ENCODE measurements at places on chromosomes 5 and 9.
A peak's percentile ranks its signal among the peaks of the same experiment; 100 is the strongest.

DNA sequence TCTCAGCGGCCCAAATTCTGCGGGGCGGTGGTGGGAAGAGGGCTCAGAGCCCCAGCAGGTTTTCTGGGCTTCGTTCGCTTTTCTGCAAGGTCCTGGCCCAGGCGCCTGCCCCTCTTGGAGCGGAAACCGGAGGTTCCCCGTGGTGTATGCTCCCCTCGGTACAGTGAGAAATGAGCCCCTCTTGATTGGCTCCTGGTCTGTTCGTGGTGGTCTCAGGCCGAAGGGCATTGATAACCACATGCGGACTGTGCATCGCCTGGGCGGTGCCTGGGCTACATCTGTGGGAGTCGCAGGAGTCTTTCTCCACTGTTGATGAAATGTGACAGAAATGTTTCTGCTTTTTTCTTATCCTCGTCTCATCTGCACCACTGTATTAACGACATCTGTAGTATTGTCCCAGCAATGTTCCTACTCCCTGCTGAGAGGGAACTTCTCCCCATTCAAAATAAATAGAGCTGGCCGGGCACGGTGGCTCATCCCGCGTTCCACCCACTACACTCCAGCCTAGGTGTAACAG is 682 bp downstream of the MAN1B1 start:
- DNase-seq = peak; percentile 74

GRCh38 chr5:74390306-74390637 is 250.3 kb downstream of the ENC1 start:
- no peak for DNase-seq

- peak; percentile 52 for DNase-seq
Measured at GRCh38 chr5:123512611-123513461, 859 bp downstream of the CSNK1G3 start.

GRCh38 chr5:61991430-61991829 is 314.6 kb upstream of the KIF2A start:
- no peak for DNase-seq

GRCh38 chr5:142845402-142845921 is 75.3 kb downstream of the ARHGAP26 start:
- DNase-seq = peak; percentile 56

DNA sequence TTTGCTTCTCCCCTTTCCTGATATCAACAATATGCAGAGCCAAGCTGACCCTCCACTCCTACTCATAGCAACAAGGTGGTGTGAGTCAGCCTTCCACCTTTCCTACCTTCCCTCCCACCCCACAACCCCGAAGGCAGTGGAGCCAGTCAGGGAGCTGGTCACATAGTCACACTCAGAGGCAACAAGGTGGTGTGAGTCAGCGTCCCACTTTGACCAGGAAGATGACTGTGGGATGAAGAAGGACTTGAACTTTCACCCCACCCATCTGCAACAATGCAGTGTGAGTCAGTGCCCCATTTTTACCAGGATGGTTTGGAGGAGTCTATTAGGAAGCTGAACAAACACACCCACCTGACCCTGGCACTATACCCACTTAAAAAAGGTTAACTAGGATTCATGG is 30.1 kb upstream of the ZNF782 start:
- no peak for DNase-seq

- no peak for DNase-seq
Measured at GRCh38 chr5:20353499-20353898, 365.5 kb upstream of the CDH18 start.

- DNase-seq = no peak
Measured at GRCh38 chr5:19866090-19866450, 121.9 kb downstream of the CDH18 start.

GRCh38 chr5:16750445-16750844 is 133.6 kb upstream of the RETREG1 start:
- DNase-seq = no peak

GRCh38 chr5:161676103-161676502 is 9.4 kb upstream of the GABRA6 start:
- DNase-seq = peak; percentile 12

GRCh38 chr5:140118302-140118936 is 4.5 kb downstream of the PURA start:
- DNase-seq = no peak

DNA sequence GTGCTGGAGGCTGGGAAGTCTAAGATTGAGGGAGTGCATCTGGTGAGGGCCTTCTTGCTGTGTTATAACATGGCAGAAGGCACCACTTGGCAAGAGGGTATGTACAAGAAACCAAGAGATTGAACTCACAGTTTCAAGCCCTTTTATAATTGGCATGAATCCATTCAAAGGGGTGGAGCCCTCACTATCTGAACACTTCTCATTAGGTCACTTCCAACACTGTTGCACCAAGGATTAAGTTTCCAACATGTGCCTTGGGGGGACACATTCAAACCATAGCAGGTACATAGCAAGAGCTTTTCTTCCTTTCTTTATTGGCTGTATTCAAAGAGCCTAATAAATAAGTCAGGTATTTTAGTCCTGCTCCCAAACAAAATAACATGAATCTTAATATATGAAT is 62.7 kb downstream of the PRELID2 start:
- no peak for DNase-seq

GRCh38 chr9:87435189-87435880 is 62.3 kb upstream of the DAPK1 start:
- DNase-seq = no peak

- DNase-seq = peak; percentile 64
Measured at GRCh38 chr5:34474573-34475021, 181.5 kb upstream of the RAI14 start.

- DNase-seq = no peak
Measured at GRCh38 chr5:167633114-167633513, 658.3 kb upstream of the WWC1 start.

GRCh38 chr9:122106576-122106975 is 13.5 kb upstream of the TTLL11 start:
- DNase-seq = no peak

DNA sequence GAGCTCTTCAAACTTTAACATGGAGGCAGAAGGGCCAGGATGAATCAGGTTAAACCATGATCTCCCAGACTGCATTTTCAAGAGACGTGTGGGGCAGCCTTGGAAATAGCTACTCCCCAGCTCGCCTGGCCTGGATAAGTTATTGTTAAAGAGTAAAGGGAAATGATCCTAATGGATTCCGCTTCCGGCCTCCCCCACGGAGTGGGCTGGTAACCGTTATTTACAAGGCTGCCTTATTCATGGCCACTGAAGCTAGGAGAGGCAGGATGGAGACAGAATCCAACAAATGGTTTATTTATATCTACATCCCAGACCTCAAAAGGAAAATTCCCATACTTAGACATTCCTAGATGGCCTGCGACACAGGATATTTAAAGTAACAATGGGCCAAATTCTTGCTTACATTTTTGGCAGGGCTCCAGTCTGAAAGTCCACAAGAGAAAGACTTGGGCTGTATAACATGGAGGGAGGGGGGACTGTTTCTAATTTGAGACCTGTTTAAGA is 27.9 kb downstream of the SPRY4 start:
- no peak for DNase-seq

DNA sequence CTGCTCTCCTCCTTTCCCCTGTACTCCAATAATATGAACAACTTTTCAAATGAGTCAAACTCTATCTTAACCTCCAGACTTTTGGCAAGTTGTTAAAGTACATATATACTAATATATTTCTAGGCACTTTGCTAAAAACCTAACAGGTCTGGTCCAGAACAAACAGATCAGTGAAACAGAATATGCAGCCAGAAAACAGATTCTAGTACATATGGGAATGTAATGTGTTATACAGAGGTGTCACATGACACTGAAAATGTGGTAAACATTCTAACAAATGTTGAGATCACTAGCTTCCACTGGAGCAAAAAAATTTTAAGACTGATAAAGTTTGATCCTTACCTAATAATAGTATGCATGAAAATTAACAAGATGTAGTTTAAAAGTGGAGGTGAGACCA is 136.9 kb downstream of the OR2K2 start:
- DNase-seq = no peak

DNA sequence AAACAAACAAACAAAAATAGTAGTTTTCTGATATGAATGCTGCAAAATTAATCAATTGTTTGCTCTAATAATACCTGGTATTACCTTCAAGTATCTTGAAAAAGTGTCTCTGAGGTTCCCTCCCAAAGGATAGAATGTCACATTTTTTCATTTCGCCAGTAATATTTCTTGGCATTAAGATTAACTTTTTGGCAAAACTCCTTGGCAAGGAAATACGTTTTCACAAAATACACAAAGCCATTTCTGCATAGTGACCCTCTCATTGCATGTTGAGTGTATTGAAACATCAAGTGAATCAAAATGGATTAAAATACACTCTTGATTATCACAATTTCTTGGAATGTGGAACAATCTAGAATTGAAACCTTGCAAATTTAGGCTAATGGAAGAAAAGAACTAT is 230.5 kb downstream of the ATPSCKMT start:
- DNase-seq = no peak

DNA sequence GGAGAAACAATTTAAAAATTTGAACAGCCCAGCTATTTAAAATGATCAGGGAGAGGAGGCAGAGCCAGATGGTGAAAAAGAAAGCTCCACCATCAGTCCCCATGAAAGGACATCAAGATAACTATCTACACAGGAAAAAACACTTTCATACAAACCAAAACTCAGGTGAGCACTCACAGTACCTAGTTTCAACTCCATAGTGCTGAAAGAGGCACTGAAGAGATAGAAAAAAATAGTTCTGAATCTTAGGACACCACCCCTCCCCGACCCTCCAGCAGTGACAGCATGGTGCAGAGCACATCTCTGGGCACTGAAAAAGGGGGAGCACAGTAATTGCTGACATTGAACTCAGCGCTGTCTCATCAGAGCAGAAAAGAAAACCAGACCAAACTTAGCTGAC is 732.9 kb downstream of the CETN3 start:
- no peak for DNase-seq

DNA sequence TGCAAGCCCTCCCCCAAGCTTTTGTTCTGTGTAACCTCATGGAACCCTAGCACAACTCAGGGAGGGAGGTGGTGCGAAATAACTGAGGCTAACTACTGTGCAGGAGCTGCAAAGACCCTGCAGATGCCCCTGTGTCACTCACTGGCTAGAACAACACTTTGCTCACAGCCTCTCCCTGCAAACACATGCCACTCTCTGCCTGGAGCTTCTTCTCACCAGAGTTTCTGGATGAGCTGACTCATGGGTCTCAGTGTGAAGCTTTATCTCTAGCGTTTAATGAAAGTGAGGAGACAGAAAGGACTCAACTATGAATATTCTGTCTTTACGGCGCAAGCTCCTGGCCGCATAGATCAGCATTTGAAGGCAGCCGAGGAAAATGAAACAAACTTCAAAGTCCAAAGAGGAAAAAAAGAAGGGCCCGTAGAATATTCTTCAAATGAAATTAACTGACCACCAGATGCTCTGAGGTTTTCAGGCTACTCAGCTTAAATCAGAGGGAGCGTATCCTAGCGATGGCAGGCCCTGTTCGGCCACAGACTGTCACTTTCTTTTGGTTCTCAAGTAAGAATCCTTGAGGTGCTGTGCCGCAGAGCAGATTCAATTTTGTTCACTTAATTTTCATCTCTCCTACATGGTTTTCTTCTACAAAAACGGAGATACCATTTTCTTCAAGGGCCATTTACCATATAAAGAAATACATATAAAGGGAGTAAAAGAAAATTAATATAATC is 77.7 kb upstream of the TAS2R1 start:
- no peak for DNase-seq

DNA sequence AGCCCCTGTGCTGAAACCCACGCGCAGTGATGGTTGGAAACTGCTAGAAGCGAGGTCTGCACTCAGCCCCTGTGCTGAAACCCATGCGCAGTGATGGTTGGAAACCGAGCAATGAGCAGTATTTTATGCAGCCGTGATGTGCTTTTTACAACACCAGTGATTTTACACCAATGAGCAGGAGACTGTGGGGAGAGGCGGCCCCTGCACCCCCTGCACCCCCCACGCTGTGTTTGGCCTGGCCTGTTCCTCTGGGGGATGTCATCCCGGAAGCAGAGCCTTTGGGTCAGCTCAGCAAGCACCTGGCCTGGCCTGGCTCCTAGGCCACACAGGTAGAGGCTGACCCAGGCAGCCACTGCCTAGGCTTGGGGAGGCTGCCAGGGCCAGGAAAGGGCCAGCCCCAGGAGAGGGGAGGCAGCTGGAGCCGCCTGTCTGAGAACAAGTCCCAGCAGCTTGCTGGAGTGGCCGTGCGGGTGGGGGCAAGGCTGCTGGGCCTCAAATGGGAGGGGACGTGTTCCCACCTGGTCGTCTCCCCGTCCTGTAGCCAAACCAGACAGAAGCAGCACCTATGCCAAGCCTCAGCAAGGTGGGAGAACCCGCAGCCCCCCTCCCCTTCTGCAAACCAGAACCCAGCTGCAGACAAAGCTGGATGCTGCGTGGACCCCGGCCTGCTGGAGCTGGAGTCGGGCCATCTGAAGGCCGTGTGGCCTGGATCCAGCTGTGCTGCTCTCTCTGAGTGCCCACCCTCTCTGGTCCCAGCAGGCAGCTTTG is 46.8 kb downstream of the DBH start:
- DNase-seq = no peak

GRCh38 chr5:81235287-81236072 is 2.4 kb downstream of the CKMT2 start:
- DNase-seq = no peak

DNA sequence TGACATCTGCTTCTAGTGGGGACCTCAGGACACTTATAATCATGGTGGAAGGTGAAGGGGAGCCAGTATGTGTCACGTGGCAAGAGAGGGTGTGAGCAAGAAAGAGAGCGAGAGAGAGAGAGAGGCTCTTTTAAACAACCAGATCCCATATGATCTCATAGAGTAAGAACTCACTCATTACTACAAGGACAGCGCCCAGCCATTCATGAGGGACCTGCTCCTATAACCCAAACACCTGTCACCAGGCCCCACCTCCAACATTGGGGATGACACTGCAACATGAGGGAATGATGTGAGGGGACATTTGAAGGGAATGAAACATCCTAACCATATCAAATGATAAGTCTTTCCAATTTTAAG is 427.5 kb downstream of the EFNA5 start:
- DNase-seq = no peak

DNA sequence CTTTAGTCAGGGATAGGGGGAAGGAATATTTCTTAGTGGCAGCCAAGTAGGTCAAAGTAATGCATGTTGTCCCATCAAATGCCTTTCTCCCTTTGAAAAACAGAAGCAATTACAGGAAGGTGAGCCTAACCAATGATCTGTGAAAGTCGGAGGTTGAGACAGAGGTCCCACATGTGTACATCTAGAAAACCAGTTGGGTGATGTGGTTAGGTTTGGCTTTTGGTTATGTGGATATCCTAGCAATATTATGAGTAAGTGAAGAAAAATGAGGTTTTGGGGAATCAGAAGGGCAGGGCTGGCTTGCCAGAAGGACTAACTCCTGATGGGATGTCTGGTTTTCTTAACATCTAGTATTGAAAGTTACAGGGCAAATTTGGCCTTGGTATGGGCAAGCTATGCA is 63.4 kb upstream of the PALM2AKAP2 start:
- DNase-seq = no peak

GRCh38 chr5:133273661-133274596 is 222.1 kb downstream of the HSPA4 start:
- DNase-seq = no peak

DNA sequence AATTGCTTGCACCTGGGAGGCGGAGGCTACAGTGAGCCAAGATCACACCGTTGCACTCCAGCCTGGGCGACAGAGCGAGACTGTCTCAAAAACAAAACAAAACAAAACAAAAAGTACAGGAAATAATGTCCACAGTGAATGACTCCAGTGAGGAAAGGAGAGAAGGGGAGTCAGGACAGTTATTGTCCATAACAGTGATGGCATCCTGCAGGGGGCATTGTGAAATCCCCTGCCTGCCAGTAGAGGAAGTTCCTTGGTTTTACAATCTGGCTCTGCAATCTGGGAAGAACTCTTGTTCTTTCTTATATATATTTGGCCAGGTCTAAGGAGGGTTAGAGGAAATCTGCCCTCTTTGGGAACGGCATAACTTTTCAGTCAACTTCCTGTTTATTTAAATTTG is 8.2 kb downstream of the SH3GL2 start:
- DNase-seq = peak; percentile 62

Measured in NB4 (cell line).